ENCODE measurements at places on chromosomes 4 and X. TPM values are rescaled to one million over a fixed set of nuclear protein-coding genes. Genes with fewer than 3 reads are reported as not detected.

The GRIA3 gene
- not detected for total RNA-seq

The MAGEA8 gene
- total RNA-seq = not detected

The GRIA2 gene
- total RNA-seq = under 0.01 TPM

The UGT8 gene
- total RNA-seq = not detected

DNA sequence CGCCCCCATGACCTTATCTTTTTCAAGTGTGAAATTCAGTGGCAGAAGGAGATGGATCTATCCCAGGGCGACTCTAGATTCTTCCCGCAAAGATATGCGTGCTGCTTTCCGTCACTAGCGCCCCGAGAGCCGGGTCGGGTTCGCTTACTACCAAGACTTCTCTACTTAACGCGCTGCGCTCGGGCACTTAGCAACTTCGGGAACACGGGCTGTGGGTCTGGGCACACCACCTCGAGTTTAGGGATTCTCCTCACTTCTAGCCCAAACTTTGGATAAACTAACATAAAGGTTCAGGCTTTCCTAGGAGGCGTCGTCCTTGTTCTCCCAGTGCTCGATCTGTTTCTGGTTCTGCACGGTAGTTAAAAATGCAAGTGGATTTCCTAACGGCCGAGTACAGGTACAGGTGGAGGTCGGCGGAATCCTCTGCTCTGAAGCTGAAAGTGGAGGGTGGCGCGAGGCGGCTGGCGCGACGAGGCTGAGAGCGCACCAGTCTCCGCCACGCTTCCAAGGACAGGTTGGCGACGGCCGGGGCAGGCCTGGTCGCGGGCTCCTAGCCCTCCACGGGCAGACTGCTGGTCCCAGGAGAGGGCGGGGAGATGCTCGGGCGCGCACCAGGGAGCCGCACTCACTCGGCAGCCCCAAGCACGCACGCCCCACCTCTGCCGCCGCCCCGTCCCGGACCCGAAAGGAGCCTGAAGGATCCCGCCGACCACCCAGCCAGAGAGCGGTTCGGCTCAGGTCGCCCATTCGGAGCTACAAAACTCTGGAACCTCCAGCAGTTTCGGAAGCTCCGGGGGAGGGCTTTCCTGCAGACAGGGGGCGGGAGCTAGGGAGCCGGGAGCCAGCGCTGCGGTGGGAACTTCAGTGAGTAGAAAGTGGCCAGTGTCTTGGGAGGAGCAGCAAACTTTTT is 100.8 kb upstream of the TENM3 start:
- no peak for DNase-seq

- DNase-seq = peak; percentile 84
Observed at GRCh38 chr4:72006586-72006985, 25.2 kb upstream of the NPFFR2 start.

DNA sequence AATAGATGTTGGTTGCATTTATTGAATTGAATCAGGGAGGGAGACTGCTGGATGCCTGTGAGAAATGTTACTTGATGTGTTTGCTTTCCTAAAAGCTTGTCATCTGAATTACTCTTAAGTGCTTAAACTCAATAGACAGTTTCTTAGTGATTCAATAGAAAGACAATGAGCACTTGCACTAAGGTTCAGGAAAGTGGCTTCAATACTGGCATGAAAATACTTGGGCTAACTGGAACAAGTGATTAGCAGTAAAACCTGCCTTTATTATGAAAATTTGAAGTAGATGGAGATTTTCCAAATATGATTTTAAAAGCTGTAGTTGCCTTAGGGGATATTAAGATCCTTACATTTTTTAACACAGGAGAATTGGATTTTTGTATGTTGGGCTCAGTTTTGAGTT is 123.3 kb downstream of the RNF150 start:
- DNase-seq = no peak
